Hippocampal formation (tissue), 2 donors: ENCODE measurements at places on chromosomes 2 and 18.

- no peak for DNase-seq
These were observed 615 bp downstream of the GORASP2 start for GRCh38 chr2:170929686-170930050.

GRCh38 chr2:234885118-234885517 lies 66.7 kb upstream of the SH3BP4 start:
- DNase-seq: no peak

DNA sequence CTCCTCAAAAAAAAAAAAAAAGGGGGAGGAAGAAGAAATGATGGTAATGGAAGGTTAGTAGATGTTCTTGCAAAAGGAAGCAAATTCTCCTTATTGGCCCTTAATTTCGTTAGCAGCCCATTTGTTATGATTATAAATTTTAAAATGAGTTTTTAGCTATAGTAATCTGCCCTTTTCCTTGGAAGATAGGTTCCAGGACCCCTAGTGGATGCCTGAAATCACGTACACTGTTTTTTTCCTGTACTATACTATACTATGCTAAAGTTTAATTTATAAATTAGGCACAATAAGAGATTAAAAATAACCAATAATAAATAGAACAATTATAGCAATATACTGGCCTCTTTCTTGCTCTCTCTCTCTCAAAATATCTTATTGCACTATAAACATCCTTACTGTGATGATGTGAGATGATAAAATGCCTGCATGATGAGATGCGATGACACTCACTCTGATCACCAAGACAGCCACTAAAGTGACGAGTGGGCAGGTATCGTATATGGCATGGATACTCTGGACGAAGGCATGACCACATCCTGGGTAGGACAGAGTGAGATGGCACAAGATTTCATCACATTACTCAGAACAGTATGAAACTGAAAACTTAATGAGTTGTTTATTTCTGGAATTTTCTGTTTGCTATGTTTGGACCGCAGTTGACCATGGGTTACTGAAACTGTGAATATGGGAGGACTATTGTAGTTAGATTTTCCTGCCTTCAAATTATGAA lies 87.2 kb downstream of the KCTD18 start:
- no peak for DNase-seq

- no peak for DNase-seq
These were observed 76.1 kb downstream of the SMIM21 start for GRCh38 chr18:75351409-75351808.

- DNase-seq: no peak
These were observed 53.8 kb downstream of the KCNG2 start for GRCh38 chr18:79851489-79851888.

- DNase-seq: no peak
These were observed 9.1 kb downstream of the AGXT start for GRCh38 chr2:240877460-240878340.

GRCh38 chr2:8346208-8346607 lies 335.6 kb upstream of the ID2 start:
- no peak for DNase-seq

DNA sequence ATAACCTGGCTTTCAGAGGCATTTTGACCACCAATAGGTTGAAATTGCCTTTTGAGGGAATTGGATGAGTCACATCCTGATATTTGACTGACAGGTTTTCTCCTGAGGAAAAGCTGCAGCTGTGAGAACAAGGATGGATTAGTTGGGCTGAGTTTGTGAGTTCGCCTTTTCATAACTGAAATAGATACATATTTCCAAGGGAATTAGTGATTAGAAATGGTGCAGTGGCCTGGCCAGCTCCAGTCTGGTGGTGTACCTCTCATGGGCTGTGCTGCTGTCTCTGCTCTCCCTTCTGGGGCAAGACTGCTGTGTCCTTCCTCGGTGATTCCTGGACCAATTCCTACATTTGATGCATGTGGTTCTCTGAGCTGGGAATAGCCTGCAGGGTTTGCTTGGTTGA lies 341.3 kb downstream of the TSN start:
- no peak for DNase-seq

GRCh38 chr18:74795751-74796150 lies 198.1 kb downstream of the ZNF407 start:
- DNase-seq: no peak

GRCh38 chr2:25362434-25363145 lies 20.9 kb upstream of the DNMT3A start:
- peak; percentile 27 for DNase-seq

- no peak for DNase-seq
These were observed 221.6 kb downstream of the VAPA start for GRCh38 chr18:10135302-10135926.

- no peak for DNase-seq
These were observed 169.7 kb upstream of the SATB2 start for GRCh38 chr2:199627417-199627816.

GRCh38 chr2:47075361-47076125 lies 79.6 kb downstream of the STPG4 start:
- DNase-seq: no peak

GRCh38 chr18:23619388-23619881 lies 33.1 kb upstream of the NPC1 start:
- no peak for DNase-seq

GRCh38 chr2:238891457-238892203 lies 43.7 kb downstream of the TWIST2 start:
- no peak for DNase-seq

GRCh38 chr18:31176531-31176930 lies 13.9 kb upstream of the DSC1 start:
- DNase-seq: no peak
